ENCODE measurements at places on chromosomes 11 and 22.
A peak's percentile ranks its signal among the peaks of the same experiment; 100 is the strongest.

DNA sequence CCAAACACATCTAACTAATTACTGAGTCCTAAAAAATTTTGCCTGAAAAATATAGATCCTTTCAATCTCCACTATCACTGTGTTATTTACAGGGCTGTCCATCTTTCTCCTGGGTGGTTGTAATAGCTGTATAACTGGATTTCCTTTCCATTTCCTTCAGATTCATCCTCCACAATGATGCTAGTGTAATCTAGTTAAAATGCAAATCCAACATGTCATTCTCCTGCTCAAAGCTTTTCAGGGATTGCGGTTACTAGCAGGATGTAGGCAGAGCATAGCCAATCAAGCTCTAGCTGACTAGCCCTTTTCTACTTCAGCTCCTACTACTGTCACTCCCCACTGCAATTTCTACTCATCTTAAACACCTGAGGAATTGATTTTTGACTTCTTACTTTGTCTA lies 283.0 kb downstream of the RAB38 start:
- no peak for DNase-seq

- DNase-seq = no peak
Observed at GRCh38 chr11:78210000-78210608, 21.4 kb downstream of the USP35 start.

- DNase-seq = peak; percentile 9
Observed at GRCh38 chr11:7892840-7893254, 38.2 kb downstream of the OR10A6 start.

GRCh38 chr11:61487342-61488025 lies 21.1 kb upstream of the LRRC10B start:
- DNase-seq = no peak

GRCh38 chr11:115751243-115752015 lies 247.2 kb upstream of the CADM1 start:
- no peak for DNase-seq

- no peak for DNase-seq
Observed at GRCh38 chr11:85783758-85784157, 27.2 kb downstream of the SYTL2 start.

GRCh38 chr11:40924915-40925314 lies 534.5 kb downstream of the LRRC4C start:
- no peak for DNase-seq

- DNase-seq = no peak
Observed at GRCh38 chr11:103378931-103379330, 269.7 kb downstream of the DYNC2H1 start.
